Stimulated activated CD8-positive, alpha-beta memory T cell treated with anti-CD3 and anti-CD28 coated beads, Interleukin-7, amount 100 ng/mL, for 1 hour (primary cell): ENCODE measurements at places on chromosomes 3 and 15.

DNA sequence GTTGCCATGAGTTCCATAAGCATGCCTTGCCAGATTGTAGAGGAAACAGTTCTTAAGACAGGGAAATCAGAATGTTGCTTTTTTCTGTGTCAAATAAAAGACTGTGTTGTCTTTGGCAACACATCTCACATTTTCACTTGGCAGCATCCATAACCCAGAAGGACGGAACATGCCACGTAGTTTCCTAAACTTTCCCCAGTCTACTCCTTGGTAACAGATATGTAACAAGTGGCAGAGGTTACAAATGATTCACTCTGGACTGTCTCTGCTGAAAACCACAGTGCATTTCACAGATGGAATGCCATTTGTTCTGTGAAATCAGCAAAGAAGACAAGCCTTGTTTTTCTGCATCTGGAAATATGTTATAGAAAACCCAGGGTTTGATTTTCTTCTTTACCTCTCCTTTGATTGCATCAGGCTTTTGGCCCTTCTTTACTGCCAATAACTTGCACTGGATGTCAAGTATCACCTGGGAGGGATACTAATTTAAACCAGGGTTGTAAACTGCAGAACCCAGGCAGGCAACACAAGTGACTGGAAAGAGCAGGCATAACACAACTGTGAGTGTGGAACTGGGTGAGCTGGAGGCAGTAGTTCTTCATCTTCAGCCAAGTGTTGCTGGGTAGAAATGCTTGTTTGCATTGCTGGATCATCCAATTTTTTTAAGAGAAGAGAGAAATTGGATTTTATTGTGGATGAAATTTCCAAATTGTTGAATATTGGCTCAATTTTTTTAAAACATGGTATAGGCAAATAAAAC lies 124.4 kb upstream of the FOXB1 start:
- no peak for DNase-seq

GRCh38 chr3:59407425-59407824 lies 357.6 kb upstream of the CFAP20DC start:
- no peak for DNase-seq

- no peak for DNase-seq
Observed at GRCh38 chr3:128217702-128218547, 64.6 kb downstream of the EEFSEC start.

- no peak for DNase-seq
Observed at GRCh38 chr15:42270996-42271395, 2.0 kb upstream of the GANC start.

DNA sequence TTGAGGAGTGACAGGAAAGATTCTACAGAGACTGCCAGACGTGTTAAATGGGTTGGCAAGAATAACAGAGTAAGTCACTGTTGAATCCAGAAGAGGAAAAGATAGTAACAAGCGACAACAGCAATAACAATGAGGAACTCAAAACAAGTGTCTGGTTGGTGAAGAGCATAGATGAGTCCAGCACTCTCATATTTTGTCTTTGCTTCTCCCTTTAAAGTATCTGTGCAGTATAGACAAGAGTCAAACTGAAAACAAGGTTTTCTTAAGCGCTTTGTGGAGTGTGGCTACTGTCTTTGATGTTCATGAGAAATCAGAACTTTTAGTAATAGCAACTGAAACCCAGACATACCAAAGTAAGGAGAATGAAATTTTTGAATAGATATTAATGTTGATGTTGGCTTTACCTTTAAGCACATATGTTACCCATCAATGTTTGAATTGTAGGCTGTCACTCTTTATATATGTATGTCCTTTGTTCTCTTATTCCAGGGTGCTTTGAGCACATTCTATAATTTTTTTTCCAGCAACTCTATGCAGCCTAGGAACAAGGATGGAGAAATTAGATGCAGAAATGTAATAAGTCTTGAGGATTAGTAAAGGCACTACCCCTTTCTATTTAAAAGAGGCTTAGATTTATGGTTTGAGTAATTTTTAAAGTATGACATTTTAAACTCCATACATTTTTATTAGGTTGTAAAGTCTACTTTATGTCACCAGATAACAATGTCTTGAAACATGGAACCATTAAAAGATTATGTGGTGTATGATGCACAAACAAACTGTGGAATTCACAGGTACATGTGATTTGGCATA lies 185.5 kb downstream of the NFKBIZ start:
- DNase-seq: no peak

- DNase-seq: no peak
Observed at GRCh38 chr15:57923750-57924149, 141.8 kb downstream of the ALDH1A2 start.

DNA sequence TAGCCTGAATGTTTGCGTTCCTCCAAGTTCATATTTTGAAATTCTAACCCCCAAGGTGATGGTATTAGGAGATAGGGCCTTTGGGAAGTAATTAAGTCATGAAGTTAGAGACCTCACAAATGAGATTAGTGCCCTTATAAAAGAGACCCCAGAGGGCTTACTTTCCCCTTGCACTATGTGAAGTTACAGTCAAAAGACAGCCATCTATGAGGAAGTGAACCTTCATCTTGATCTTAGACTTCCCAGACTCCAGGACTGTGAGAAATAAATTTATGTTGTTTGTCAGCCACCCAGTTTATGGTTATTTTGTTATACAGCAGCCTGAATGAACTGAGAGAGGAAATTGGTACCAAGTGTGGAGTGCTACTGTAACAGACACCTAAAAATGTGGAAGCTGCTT lies 74.4 kb downstream of the DAPK2 start:
- DNase-seq: no peak

DNA sequence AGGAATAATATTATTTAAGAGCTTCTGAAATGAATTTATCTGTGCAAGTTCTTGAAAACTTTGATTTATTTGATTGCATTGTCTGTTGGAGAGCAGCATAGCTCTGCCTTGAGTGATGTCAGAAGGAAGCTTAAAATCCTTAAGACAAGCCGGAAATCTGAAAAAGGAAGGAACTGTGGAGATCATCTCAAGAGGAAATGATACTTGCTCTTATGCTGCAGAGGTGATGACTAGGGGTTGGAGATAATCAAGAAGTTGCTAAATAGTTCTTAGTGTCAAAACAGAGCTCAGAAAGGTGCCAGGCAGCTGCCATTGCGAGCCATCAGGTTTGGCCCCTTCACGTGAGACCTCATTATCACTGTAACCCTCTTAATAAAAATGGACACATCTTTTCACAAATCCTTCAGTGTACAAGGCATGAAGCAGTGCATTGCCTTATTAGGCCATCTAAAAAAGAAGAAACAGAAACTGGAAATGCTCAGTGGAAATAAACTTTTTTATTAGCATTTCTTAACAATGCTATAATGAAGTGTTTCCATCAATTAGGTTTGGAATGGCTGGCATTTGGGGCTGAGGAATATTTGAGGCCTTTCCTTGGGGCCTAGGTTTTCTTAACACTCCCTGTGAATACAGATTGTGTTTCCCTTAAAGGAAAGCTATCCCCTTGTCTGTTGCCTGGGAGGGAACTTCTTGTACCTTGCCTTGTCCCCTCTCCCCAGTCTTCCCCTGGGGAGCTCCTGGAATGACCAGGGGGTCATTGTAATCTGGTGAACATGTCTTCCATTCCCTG lies 34.5 kb upstream of the VILL start:
- DNase-seq: no peak

DNA sequence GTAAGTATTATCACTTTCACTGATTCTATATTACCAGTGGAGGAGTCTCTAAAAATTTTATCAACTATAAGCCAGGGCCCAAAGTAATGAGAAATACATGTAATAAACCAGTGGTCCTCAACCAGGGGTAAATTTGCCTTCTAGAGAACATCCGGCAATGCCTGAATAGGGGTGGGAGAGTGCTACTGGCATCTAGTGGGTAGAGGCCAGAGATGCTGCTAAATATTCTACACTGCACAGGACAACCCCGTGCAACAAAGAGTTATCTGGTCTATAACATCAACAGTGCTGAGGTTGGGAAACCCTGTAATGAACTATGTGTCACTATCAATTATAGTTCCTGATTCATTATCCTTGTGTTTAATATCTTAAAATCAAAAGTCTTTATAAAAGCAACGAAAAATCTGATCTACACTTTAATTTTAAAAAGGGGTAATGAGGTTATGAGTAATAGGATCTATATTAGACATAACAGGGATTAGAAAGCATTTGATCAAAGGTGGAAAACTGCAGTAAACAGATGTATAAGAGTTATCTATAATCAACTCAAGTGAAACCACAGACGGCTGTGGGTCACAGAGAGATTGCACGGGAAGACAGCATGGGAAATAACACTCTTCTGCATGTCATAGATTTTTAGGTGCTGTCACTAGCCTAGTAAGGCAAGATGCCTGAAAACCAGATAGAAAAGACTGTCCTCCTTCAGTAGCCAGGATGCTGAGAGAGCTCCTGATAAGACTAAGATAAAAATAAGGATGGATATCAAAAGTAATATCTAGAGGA lies 2.0 kb downstream of the LYSMD2 start:
- DNase-seq: no peak

DNA sequence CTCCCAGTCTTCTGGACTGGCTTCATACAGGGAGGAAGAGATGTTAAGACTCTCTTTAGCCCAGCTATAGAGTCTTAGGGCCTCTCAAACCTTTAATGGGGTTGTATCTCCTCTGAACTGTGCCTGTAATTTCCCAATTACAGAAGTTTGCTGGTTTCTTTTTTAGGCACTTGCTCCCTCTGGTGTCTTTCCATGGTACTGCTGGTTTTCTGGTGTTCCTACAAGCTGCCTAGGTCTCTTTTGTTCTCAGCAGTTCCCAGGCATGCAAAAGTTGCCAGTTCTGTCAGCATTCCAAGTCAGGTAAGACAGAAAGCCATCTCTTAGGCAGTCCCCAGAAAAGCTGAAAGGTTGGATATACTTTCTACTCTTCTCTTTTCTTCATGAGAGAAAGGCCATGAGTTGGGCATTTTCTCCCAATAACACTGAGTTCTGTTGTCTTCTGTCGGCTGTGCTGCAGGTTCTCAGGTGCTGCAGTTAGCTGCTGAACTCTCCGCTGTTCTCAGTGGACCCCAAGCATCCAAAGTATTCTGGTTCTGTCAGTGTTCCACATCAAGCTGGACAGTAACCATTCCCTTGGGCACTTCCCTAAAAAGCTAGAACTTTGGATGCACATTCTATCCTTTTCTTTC lies 54.4 kb upstream of the EHHADH start:
- DNase-seq: no peak

- DNase-seq: no peak
Observed at GRCh38 chr3:172444821-172445220, 3.4 kb downstream of the GHSR start.

DNA sequence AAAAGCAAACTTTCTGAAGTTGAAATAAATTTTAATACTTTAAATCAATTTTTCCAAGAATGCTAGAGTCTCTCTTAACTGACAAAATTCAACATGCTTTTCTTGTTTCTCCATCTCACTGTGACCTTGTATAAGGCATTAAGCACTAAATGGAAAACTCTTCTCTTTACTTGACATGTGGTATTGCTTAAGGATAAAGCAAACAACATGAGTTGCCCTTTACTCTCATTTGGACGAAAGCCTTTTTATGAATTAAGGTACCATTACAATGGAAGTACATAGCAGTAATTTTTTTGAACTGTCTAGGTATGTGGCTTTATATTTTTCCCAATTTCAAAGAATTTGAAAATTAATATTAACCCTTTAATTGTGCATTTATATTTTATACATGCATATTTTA lies 1.4 kb downstream of the STRIT1 start:
- DNase-seq: no peak

DNA sequence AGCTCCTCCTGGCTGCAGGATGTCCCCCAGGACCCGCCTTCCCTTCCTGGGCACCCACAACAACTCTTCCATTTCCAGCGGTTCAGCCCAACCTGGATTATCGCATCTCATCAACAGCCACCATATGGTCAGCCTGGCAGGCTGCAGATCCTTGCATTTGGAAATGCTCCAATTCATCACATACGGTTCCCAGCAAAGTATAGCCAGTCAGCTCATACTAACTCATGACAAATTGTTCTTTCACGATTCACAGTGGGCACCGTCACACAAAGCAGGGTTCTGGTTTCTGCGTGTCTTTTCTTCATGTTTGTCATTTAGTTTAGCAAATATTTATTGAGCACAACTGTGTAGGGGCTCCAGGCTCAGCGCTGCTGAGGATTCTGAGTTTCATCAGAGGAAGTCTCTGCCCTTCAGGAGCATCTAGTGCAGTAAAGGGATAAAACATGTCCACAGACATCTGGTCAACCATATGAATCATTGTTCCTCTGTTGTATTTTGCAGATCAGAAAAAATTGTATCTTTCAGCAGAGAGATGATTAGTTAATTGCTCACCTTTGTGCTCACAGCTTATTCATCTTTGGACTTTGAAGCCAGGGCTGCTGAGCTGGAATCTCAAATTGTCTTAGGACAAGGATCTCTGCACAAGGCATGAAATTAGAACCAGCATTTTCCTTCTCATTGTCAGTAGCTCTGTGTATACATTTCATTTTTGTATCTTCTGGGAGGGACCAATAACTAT lies 125.1 kb downstream of the GABRG3 start:
- DNase-seq: no peak

- DNase-seq: no peak
Observed at GRCh38 chr3:14950274-14950673, 2.9 kb downstream of the NR2C2 start.
